ENCODE measurements at places on chromosomes 1 and 21.

GRCh38 chr1:92026806-92027205 lies 3.0 kb upstream of the EPHX4 start:
- no peak for DNase-seq

GRCh38 chr1:206580438-206581113 lies 31.7 kb downstream of the EIF2D start:
- no peak for DNase-seq

DNA sequence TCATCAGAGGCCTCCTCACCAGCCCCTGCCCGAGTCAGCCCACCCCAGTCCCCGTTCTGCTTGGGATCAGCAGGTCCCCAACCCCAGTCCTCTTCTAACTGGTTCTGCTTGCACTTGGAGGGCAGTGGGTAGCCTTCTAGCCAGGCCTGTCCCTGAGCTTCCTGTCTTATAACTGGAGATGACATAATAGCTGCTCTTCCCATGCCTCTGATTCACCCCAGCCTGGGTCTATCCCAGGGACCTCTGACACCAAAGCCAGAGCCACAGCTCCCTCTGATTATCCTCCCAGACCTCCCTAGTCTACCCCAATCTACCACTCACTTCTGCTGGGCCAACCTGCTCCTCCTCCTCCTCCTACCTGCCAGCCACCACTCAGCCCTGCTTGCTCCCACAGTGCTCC lies 31.4 kb downstream of the IQGAP3 start:
- no peak for DNase-seq

DNA sequence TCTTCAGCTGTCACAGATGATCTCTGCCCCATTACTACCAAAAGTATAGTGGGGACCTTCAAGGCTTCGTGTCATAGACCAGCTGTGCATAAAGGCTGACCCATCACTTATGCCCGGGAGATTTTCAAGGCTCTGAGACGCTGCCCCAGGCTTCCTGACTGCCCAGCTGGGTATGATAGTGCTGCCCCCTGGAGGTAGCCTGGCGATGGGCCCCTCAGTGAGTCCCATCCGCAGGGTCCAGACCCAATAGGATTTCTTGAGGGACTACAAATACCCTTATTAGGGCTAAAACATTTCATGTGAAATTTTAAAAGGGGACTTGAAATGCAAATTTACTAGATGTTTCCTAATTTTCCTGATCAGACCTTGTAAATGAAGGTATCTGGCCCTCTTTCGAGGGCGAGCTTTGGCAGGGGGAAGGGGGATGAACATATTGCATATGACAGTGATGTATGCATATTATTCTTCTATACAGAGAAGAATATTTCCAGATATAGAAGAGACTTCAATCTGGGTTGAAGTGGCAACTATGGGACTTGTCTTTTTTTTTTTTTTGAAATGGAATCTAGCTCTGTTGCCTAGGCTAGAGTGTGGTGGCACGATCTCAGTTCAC lies 11.7 kb upstream of the FCMR start:
- DNase-seq: no peak

DNA sequence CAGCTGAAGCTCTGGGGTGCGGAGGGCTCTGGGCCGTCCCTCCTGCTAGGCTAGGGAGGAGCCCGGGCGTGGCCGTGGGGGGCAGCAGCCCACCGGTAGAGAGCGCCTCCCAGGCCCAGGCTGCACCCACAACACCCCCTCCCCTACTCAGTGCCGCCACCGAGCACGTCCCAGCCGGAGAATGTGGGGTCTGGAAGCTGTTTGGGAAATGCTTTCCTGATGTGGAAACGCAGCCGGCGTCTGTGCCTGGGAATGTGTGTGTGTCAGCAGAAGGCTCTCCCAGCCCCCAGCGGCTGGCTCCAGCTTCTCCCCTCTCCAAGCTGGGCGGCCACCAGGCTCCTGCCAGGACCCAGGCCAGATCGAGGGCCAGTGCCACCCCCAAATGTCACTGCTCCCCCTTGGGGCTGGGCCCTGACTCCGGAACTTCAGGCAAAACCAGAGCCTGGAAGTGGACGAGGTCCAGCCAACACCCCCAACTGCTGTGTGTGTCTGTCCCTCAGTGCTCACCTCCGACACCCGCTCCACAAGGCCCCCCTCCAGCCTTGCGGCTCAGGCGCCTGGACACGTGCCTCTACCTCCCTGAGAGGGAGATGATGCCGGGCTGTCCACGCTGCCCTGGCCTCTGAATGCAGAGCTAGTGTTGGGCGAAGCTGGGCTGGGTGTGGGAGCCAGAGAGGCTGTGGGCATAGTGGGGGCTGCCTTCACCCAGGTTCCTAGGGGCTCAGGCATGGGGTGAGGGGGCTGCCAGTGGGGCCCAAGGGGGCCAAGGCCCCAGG lies 74.7 kb downstream of the MEGF6 start:
- no peak for DNase-seq

DNA sequence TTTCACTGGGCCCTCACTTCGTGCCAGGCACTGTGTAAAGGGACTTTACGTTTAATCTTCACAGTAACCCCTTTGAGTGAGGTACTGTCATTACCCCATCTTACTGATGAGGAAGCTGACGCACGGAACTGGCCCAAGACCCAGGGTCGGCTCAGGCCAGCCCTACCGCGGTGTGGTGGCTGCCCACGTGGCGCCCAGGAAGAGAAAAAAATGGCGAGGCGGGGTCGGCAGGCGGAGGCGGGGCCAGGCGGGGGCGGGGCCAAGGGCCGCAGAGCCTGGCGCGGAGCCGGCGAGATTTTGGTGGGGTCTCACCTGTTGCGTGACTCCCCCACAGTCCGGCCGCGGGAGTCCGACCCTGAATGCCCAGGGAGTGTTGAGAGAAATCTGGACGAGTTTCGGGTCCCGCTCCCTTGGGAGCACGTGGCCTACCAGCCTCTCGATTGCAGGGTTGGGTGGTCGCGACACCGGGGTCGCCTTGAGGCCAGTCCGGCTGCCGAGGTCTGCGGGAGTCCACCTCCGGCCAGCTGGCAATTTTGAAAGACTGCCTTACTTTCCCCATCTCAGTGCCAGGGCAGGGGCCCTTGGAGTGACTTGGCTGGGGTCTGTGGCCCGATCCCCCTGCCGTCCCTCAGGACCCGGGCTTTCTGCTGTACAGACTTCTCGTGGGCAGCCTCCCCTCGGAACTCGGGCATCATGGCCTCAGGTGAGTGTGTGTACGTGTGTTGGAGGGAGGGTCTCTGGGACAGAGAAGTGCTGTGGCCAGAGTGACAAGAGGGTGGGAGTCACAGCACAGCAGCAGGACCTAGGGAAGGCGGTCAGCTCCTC lies at the start of the genes AMPD2 and GNAT2:
Gene AMPD2 (plus strand): TSS at position 262 of the 825 bp plus-strand sequence. CDS start 1,339 bp downstream, outside the sequence.
Gene GNAT2 (minus strand): TSS at position 41 of the 825 bp plus-strand sequence. CDS start 6,746 bp downstream, outside the sequence.
- no peak for DNase-seq

- DNase-seq: no peak
Measured at GRCh38 chr1:78958711-78959110, 47.8 kb downstream of the ADGRL4 start.

- DNase-seq: no peak
Measured at GRCh38 chr1:110033421-110033820, 1.0 kb upstream of the STRIP1 start.
